HS-5 (cell line): ENCODE measurements at places on chromosomes 13 and 19.

GRCh38 chr13:102846261-102847015 is 606 bp downstream of the ERCC5 start:
- no peak for DNase-seq

DNA sequence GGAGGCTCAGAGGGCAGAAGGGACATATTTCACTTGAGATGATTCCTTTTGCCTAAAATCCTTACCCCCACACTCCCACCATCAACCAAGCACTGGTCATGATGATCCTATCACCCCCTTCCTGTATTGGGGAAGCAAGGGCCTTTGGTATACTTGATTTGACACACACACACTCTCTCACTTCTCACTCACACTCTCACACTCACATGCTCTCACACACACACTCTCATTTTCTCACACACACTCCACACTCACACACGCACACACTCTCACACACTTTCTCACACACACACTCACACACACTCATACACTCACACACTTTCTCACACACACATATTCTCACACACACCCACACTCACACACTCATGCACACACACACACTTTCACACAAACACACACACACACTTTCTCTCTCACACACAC is 8.6 kb downstream of the RGCC start:
- DNase-seq: no peak

DNA sequence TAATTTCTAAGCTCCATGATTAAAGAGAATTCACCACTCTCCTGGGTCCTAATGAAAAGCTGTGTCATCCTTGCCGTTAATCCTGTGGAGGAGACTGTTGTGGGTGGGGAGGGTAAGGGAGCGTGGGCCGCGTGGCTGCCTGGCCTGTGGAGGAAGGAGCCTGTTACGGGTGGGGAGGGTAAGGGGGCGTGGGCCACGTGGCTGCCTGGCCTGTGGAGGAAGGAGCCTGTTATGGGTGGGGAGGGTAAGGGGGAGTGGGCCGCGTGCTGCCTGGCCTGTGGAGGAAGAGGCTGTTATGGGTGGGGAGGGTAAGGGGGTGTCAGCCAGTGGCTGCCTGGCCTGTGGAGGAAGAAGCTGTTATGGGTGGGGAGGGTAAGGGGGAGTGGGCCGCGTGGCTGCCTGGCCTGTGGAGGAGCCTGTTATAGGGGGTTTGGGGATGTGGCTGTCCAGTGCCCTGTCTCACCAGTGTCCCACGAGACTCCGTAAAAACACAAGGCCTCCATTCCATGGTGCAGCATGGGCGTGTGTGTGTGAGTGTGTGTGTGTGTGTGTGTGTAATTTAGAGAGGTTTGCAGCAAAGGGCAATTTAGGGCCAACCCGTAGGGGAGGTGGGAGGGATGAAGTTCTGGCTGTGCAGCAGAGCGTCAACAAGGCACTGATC is 15.6 kb upstream of the DCUN1D2 start:
- no peak for DNase-seq

- peak; percentile 81 for DNase-seq
Measured at GRCh38 chr19:38684078-38684861, 36.8 kb downstream of the ACTN4 start.

DNA sequence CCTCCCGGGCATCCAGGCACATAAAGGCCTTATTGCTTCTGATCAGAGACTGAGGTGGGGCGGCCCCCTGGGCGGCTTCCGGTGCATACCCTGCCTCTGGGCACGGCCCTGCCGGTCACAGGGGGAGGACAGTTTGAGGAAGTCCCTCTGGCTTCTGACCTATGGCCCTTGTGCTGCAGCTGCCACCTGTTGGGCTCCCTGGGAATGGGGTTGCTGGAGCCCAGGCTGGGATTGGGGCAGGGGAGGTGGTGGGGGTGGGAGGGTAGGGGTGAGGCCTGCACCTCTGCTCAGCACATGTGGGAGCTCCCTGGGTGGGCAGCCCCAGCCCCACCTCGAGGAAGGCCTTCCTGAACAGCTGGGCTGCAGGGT is 10.7 kb downstream of the ANO8 start:
- DNase-seq: no peak

- DNase-seq: no peak
Measured at GRCh38 chr13:32938907-32939306, 77.3 kb upstream of the KL start.

DNA sequence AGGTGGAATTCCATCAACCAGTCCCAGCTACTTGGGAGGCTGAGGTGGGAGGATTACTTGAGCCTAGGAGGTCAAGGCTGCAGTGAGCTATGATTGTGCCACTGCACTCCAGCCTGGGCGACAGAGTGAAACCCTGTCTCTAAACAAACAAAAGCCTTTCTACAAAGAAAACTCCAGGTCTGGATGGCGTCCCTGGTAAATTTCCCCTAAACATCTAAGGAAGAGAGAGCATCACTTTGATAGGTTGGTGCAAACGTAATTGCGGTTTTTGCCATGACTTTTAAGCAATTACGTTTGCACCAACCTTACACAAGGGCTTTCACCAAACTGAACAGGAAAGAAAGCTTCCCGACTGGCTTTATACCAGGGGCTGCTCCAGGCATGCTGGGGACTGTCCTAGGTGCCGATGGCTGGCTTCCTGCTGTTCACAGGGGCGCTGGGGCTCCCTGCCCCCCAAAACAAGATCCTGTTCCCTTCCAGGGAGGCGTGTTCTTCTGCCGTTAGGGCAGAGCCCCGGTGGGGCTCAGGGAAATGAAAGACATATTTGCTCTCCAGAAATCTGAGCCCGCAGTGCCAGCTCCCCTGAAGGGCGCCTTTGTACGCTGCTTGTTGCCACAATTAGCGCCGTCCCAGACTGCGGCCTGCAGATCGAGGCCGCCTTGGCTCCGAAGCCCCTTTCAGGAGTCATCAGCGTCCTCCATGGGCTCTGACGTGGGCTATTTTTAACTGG is 38.7 kb upstream of the KLF2 start:
- no peak for DNase-seq

- no peak for DNase-seq
Measured at GRCh38 chr13:84844473-84844872, 954.7 kb downstream of the SLITRK6 start.

GRCh38 chr13:99495466-99496183 is 5.6 kb upstream of the TM9SF2 start:
- DNase-seq: no peak
